ENCODE measurements at places on chromosomes 12 and 14. TPM values are rescaled to one million over a fixed set of nuclear protein-coding genes. Genes with fewer than 3 reads are reported as not detected.

The RPGRIP1 gene
- total RNA-seq = not detected

The TAS2R50 gene
- 2.0 TPM for total RNA-seq

The NPAS3 gene
- total RNA-seq = 1.1 TPM

The SART3 gene
- 60.4 TPM for total RNA-seq

The CDC42BPB gene
- total RNA-seq = 41.7 TPM

The KRT73 gene
- total RNA-seq = not detected

The ADAMTS20 gene
- 0.36 TPM for total RNA-seq

The AKAP5 gene
- 7.8 TPM for total RNA-seq

The C12orf54 gene
- total RNA-seq = not detected

The MARK3 gene
- total RNA-seq = 71.7 TPM

The SLC10A1 gene
- 1.7 TPM for total RNA-seq

The LRP1-AS gene
- total RNA-seq = not detected

The TNFAIP2 gene
- total RNA-seq = 16.0 TPM

The SPTB gene
- total RNA-seq = 1.1 TPM

The CDK4 gene
- 306 TPM for total RNA-seq
